ENCODE measurements at places on chromosomes 7 and 10.
A peak's percentile ranks its signal among the peaks of the same experiment; 100 is the strongest.

- no peak for DNase-seq
These were observed 296.9 kb downstream of the NRG3 start for GRCh38 chr10:82171899-82172298.

DNA sequence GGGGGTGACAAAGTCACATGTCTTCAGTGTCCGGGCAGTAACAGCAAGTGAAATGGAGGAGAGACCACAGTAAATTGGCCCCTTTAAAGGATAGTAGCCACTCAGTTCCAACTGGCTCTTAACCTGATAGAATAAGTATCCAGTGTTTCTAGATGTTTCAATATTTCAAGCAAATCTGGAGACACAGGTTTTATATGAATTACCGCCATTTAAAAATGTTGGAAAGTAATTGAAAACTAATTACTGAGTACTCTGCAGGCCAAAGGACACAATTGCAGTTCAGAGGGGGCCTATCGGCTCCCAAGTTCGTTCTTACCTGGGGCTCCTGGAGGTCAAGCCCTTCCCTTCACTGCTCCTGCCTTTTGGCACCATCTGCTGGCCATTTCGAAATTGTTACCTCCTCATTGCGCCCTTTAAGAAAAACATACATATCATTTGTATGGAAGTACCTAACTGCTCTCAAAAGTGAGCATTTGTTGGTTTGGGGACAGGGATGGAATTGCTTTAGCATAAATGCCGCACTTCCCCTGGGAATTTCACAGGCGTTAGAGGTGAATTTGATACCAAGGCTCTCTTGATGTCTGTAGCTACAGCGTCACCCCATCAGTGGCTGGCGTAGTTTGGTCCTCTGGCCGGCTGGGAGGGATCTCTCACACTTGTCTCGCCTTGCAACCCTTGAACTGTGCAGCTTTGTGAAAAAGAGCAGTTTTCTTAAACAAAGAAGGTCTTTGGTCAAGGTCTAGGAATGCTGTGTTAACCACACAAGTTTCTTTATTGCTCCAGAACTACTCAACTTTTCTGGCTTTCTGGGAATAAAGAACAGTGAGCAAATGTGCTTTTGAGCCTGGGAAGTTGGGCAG is 220.0 kb downstream of the ARHGAP21 start:
- DNase-seq, result no peak

- DNase-seq, result peak; percentile 30
These were observed 444.7 kb downstream of the DGKB start for GRCh38 chr7:14457568-14458453.

- no peak for DNase-seq
These were observed 160.6 kb downstream of the ADARB2 start for GRCh38 chr10:1576467-1577372.

- no peak for DNase-seq
These were observed 50.0 kb downstream of the PRF1 start for GRCh38 chr10:70552586-70552985.

- DNase-seq, result no peak
These were observed 786 bp downstream of the ATP5F1C start for GRCh38 chr10:7788639-7789286.

DNA sequence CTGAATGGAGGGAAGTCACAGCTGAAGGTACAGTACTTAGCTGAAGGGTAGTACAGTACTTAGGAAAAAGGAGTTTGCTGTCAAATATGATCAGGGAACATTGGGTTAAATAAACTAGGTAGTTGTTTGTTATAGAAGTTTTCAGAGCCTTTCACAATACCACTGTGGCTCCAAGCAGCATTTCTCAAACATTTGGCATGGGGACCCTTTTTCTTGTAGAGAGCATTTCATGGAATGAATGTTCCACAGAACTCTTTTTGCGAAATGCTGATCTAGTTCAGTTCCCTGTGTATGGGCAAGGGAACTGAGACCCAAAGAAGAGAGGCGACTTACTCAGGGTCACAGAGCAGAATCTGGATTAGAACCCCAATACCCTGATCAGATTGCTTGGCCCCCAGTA is 31.5 kb upstream of the DDX50 start:
- no peak for DNase-seq

DNA sequence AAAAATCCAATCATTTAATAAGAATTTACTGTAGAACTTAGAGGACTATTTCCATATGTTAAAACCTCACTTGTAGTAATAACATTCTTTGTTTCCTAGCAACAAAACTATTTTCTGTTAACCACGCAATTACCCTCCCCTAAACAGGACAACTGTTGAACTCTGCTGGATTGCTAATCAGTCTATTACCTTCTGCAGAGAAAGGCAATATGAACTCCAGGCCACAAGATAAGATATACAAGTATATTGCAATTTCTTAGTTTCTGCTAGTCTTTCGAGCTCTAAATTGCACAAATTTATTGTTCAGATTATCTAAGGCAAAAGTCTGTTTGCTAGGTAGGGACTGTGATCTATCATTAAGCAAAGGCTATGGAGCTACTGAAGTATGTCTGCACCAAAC is 920.1 kb upstream of the LRRN3 start:
- no peak for DNase-seq
